Activated naive CD4-positive, alpha-beta T cell (primary cell): ENCODE measurements at places on chromosomes 2 and 18.

GRCh38 chr2:26178246-26178645, 5.4 kb downstream of the GAREM2 start:
- no peak for DNase-seq

GRCh38 chr2:148814143-148814859, 60.7 kb upstream of the KIF5C start:
- no peak for DNase-seq

- DNase-seq, result no peak
These were observed 25.7 kb upstream of the ID2 start for GRCh38 chr2:8656160-8656641.

DNA sequence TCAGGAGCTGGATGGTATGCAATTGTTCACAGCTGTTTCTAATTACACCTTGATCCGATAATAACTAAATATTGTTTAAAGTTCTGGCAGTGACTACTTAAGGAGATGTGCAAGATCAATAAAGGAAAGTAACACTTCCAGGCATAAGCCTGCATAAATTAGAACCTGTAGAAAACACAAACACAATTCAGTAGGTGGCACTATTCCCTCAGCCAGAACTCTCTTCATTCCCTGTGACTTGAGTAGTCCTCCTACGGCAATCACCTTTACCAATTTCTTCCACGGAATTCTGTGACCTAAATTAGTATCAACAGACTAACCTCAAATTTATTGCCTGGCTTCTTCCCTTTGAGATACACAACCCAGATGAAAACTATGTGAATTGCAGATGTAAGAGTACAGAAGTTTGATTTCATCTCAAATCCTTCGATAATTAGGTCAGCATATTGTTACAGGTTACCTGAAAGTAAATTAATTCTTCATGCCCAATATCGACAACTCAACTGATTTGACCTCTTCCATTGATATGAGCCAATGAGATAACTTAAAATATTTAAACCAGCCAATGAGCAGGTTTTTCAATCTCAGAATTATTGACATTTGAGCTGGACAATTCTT, 137.8 kb downstream of the PID1 start:
- no peak for DNase-seq

DNA sequence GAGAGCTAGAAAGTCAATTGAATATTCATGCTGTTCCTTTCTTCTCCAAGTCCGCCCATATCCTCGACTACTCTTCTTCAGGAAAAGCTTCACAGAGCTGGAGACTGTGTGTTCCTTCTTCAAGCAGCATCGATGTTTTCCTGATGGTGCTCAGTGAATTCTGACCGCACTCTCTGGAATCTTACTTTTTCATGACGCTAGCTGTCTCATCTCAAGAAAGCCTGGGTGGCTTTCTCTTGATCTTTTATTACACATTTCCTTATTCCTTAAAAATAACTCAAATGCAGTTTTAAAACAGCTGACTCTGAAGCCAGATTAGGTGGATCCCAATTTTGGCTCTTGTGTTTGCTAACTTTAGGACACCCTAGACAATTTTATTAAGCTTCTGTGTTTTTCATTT, 1245.1 kb upstream of the LRRTM1 start:
- DNase-seq, result no peak

GRCh38 chr18:56702946-56703345, 51.8 kb downstream of the WDR7 start:
- DNase-seq, result no peak

DNA sequence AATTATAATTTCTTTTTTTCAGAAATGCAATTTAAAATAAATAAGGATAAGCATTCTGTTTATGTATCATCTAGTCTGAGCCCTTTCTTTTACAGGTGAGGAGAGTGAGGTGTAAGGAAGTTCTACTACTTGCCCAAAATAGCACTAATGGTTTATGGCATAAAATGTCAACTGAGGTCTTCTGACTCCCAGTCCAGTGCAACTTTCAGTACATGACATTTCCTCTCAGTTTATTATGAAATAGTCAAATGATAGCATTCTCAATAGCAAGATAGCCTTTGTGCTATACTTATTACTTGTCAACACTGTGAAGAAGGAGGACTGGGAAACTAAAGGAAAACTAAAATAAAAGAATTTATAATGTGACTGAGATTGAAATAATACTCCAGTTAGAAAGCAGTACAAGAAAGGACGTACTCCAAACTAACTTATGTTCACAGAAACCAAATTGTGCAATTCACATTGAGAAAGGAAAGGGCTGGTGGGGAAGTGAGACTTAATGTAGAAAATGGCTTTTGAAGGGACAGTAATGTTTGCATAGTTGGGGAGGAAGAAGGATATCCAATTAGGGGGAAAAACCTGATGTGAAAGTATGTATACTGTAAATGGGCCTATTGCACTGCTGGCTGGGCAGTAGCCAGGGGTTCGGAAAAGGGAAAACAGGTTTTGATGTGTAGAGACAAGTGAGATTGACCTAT, 166.7 kb upstream of the ZEB2 start:
- no peak for DNase-seq

GRCh38 chr18:63518178-63519012, 23.8 kb upstream of the SERPINB12 start:
- DNase-seq, result peak; percentile 13

GRCh38 chr2:122754561-122754960, 999.1 kb downstream of the TSN start:
- DNase-seq, result no peak

GRCh38 chr18:58264840-58265239, 220.8 kb downstream of the NEDD4L start:
- DNase-seq, result no peak

DNA sequence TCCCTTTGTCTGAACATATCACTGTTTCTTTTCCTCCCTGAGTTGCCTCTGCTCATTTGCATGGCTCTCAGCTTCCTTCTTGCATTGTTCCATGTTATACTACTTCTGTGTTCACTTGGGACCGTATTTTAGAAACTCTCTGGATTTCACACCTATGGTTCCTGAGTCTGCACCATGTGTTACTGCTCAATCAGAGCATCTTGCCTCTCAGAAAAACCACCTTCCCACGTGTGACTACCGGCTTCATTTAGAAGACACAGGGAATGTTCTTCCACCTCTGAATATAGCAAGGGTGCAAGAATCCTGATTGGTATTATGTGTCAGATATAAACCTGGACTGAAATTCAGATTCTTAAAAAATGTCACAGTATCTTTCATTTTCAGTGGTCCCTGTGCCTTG, 731.2 kb downstream of the TDRD15 start:
- DNase-seq, result no peak

- no peak for DNase-seq
These were observed 51.0 kb upstream of the CNGA3 start for GRCh38 chr2:98295275-98295674.

GRCh38 chr2:75138528-75138927, 60.8 kb downstream of the TACR1 start:
- DNase-seq, result no peak

GRCh38 chr2:167127135-167127534, 238.9 kb downstream of the XIRP2 start:
- DNase-seq, result no peak

GRCh38 chr18:8942909-8943545, 159.5 kb upstream of the NDUFV2 start:
- no peak for DNase-seq

DNA sequence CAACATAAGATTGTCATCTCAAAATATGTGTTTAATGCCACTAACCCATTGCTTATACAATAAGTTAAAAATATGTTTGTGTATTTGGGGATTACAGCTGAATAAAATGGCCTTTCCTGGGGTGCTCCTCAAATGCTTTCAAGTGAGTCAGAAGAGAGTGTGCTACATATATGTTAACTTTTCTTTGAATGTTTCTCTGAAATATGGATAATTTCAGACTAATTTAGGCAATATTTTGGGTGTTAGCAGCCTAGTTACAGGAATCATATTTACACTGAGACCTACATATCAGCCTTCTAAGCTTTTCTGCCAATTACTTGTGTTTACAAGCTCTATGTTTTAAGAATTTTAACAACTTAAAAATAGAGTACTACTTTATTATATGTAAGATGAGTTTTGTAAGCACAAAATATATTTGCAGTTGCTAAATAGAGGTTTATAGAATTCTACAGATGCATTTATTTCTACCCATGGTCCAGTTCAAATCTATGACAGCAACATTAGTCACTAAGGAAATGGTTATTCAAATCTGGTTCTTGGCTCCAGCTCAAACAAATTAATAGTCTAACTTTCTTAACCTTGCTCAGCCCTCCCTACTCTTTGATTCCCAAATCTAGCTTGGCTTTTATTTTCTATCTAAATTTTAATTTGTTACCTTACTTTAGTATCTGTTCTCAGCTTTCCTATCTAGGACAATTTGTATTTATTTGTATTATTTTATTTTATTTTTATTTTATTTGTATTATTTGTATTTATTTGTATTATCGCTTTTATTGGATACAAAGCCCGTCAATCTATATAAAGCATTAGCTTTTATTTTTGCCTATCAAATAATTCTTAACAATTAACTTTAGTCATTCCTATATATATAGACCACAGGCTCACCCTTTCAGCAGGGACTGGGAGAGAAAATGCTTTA, 48.9 kb downstream of the FSIP2 start:
- no peak for DNase-seq

GRCh38 chr2:239344857-239345216, 56.0 kb downstream of the HDAC4 start:
- no peak for DNase-seq

GRCh38 chr2:216732334-216732733, 37.0 kb upstream of the IGFBP5 start:
- no peak for DNase-seq

- DNase-seq, result no peak
These were observed 17.5 kb downstream of the UXS1 start for GRCh38 chr2:106176446-106177099.
